KG1 (cell line): ENCODE measurements at places on chromosomes 2 and 18.
A peak's percentile ranks its signal among the peaks of the same experiment; 100 is the strongest.

GRCh38 chr18:35578481-35578880, 3.1 kb upstream of the GALNT1 start:
- DNase-seq = no peak

GRCh38 chr2:795531-796041, 118.4 kb upstream of the TMEM18 start:
- DNase-seq = no peak

GRCh38 chr2:217614498-217614897, 388.3 kb downstream of the TNS1 start:
- no peak for DNase-seq

DNA sequence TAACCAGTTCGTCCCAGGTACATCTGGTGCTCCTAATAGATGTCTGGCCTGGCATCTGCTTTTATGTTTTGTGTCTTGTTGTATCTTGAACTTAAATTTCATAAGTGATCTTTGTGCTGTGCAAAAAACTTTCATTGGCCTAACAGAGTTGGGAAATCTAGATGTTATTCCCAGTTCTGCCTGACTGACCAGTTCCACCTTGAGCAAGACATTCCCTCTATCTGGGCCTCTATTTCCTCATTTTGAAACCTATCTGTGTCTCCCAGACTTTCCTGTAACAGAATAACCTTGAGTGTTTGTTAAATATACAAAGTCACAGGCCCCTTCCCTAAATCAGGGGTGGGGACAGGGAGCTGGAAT, 90.5 kb upstream of the MSH2 start:
- DNase-seq = no peak

DNA sequence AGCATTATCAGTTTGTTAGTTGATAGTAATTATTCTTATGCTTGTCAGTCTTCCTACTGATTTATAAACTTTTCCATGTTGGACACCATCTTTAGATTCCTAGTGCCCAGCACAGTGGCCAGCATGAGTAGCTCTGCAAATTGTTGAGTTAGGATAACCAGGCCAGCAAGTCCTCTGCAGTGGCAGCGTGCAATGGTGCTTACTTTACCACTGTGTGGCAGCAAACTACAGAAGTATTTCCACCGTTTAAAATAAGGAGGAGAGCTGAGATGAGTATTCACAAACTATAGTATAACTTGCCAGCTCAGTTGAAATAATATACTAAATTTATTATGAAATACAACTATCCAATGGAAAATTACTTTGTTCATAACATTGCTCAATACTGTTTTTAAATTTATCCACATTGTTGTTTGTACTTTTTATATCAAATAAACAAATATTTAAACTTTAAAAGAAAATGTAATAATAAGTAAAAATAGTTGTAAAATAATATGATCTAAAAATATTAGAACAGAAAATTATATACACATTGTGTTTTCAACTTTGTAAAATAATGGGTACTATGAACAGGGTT, 9.3 kb upstream of the THADA start:
- DNase-seq = peak; percentile 28

DNA sequence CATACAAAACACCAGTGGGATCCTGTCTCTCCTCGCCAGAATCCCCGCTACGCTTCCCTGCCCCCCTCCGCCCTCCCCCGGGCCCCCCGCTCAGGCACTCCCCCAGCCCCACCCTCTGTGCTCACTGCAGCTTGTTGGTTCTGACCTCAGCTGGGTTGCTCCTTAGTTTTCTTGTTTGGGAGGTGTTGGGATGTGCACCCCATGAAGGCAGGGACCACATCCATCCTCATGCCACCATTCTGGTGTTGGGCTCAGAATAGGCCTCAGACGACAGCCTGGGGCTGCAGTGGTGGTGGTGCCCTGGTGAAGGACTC, 4.6 kb downstream of the SNED1 start:
- no peak for DNase-seq

DNA sequence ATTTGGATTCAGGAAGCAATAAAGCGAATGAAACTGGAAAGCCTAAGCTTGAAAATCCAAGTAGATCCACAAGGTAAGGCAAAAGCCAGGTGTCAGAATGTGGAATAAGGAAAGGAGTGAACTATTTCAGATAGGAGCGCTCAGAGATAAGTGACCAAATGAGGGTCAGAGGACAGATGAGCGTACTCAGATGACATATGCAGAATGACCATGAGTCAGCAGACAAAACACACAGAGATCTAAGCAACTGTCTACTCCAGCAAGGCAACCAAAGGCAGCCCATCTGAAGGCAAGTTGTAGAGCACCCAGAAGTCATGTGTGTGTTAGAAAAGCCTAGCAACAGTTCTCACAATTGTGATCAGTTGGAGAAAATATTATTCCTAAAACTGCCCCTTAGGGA, 548.4 kb upstream of the FSHR start:
- DNase-seq = no peak

DNA sequence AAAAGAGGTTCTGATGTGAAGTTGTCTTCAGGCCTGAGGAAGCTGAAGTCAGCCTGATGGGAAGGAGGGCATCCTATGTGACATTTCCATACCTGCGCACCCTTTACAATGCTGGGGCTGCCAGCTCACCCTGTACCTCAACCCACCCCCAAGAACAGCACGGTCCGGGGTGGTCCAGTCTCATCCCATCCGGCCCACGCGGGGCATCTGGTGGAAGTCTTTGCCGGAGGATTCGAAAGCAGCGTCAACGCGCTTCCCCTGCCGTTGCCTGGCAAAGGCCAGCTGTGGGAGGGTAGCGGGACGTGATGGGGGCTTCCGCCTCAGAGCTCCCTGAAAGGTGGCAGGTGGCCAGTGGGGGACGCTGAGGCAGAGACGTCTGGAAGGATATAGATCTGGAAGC, 113.6 kb upstream of the ANKRD30BL start:
- no peak for DNase-seq

GRCh38 chr2:68762665-68763064, 28.1 kb downstream of the ARHGAP25 start:
- DNase-seq = no peak

DNA sequence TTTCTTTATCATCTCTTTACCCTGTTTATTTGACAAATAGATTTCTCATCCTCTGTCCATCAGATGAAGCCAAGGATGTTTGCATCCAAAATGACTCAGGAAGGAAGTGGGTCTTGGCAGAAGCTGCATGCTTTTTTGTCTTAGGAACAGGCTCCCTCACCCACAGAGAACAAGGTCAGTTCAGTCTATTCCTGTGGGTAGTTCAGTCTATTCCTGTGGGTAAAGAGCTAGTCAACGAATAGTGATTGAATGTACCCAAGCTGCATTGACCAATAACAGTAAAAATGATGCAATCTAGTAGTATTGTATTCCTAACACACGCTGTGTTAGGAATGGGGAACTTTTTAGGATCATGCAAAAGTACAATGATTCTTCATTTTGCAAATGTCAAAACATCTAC, 290.8 kb upstream of the TANK start:
- no peak for DNase-seq

DNA sequence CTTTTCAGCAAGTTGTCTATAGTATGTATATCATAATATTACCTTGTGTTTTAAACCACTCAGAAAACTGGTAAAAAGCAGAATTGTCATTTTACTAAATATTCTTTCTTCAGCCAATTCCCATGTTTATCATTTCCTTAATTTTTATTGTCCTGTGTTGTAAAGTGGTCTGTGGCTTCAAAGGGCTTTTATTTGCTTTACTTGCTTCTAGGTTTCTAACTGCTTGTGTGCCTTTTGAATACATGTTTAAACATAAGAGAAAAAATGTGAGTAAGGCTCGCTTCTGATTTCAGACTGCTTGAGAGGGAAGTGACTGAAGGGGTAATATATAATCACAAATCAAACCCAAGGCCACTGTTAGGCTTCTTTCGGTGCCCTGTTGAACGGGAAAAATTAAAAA, 407.5 kb upstream of the NRP2 start:
- no peak for DNase-seq

DNA sequence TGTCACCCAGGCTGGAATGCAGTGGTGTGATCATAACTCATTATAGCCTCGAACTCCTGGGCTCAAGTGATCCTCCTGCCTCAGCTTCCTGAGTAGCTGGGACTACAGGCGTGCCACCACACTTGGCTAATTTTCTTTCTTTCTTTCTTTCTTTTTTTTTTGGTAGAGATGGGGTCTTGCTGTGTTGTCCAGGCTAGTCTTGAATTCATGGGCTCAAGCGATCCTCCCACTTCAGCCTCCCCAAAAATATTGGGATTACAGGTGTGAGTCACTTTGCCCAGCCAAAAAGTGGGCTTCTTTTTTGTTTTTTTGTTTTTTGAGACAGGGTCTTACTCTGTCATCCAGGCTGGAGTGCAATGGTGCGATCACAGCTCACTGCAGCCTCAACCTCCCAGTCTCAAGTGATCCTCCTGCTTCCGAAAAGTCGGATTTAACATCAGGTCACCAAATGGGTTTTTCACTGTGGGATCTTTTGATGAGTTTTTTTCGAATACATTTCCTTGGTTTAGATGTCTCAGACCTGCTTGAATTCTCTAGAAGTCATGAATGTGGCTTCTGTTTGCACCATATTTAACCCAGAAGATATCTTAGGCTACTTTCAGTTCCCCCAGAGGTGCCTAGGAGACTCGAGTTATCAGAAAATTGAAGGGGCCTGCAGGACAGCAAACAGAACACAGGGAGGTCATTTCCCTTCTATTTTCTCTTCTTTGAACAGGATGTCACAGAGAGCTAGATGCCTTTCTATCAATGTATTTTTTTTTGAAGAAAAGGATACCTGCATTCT, 8.9 kb downstream of the RAB31 start:
- DNase-seq = no peak

DNA sequence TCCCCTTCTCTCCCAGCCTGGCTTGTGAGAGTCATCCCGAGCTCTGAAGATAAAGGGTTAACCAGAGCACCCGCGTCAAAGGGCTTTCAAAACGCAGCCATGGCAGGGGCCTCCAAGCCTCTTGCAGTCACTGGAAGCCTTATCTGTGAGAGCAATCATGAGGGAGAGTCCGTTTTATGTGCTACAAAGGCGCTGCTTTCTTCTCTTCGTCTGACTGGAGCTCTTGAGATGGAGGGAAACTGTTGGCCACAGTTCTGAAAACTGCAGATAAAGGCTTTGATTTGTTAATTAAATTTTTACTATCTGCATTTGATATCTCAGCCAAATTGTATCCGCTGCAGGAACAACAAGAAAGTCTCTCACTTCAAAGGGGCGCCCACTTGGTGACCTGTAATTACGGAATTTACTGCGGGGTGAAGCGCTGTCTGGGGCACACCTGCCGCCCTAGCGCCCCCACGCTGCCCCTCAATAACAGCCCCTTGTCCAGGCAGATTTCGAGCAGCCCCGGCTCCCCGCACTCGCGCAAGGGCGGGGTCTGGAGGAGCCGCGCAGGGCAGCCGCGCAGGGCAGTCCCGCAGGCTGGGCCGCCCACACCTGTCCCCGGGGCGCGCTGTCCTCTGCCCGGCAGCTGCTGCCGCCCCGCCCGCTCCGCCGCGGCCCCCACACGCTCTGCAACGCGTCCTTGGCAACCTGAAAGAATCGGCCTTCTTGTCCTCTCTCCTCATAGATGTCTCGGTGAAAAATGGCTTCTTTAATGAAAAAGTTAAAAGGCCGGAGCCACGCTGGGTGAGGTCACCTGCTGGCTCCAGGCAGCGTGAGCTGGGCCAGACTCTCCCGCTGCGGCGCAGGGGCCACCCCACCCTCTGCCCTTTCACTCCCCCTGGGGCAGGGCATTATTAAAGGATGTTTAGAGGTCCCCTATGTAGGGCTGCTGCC, 217.9 kb downstream of the VAPA start:
- DNase-seq = no peak

DNA sequence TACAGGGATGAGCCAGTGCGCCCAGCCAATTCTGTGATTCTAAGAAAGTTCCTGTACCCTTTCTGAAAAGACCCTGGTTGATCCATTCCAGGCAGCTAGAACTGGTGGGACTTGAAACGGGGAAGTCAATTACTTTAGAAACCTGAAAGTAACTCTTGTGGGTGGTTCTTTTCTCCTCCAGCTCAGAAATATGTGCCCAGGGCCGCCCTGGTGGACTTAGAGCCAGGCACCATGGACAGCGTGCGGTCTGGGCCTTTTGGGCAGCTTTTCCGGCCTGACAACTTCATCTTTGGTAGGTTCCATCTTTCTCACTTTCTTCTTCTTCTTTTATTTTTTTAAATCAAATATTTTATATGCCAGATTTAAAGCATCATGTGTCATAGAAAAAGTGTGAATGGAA, 2.7 kb downstream of the TUBB6 start:
- DNase-seq = no peak

DNA sequence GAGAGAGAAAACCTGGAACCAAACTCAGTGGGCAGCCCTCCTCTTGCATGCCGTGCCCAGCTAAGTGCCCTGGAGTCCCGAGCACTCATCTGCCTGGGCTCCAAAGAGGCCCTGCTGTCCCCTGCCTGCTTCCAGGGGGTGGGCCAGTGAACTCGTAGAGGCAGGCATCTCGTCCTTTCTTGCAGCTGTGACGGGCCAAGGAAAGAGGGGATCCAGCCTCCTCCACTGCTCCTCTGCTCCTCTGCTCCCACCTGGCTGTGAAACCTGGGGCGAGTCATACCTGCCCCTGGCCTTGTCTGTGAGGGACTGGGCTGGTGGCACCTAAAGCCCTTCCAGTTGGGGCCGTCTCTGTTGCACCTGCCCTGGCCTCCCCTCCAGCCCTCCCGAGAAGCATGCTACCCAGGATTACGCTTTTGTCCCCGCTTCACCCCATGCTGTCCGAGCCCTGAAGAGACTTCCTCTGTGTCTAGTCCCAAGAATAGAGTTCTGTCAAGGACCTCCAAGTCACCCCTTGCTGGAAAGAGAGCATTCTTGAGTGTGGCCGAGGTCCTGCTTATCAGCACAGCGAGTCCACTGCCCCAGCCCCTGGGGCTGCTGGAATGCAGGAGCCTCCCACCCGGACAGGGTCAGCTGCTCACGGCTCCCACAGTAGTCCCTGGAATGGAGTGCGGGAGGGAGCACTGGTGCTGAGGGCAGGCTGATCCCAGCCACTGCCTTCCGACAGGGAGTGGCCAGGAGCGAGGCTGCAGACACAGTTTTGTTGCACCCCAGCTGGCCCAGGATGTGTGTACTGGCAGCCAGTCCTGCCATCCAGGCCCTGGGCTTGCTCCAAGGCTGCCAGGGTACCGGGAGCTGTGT, 14.3 kb downstream of the KCNK3 start:
- DNase-seq = no peak

GRCh38 chr2:177753682-177754491, 318.7 kb downstream of the PDE11A start:
- DNase-seq = no peak

- no peak for DNase-seq
Observed at GRCh38 chr2:109153005-109153784, 24.2 kb downstream of the SH3RF3 start.

- DNase-seq = no peak
Observed at GRCh38 chr18:59343926-59344325, 15.1 kb downstream of the LMAN1 start.

GRCh38 chr18:41323044-41323443, 632.0 kb upstream of the PIK3C3 start:
- DNase-seq = no peak
